Activated CD4-positive, alpha-beta memory T cell treated with anti-CD3 and anti-CD28 coated beads for 36 hours (primary cell): ENCODE measurements at places on chromosomes 7 and 10. TPM values are rescaled to one million over a fixed set of nuclear protein-coding genes. Genes with fewer than 3 reads are reported as not detected.

DNA sequence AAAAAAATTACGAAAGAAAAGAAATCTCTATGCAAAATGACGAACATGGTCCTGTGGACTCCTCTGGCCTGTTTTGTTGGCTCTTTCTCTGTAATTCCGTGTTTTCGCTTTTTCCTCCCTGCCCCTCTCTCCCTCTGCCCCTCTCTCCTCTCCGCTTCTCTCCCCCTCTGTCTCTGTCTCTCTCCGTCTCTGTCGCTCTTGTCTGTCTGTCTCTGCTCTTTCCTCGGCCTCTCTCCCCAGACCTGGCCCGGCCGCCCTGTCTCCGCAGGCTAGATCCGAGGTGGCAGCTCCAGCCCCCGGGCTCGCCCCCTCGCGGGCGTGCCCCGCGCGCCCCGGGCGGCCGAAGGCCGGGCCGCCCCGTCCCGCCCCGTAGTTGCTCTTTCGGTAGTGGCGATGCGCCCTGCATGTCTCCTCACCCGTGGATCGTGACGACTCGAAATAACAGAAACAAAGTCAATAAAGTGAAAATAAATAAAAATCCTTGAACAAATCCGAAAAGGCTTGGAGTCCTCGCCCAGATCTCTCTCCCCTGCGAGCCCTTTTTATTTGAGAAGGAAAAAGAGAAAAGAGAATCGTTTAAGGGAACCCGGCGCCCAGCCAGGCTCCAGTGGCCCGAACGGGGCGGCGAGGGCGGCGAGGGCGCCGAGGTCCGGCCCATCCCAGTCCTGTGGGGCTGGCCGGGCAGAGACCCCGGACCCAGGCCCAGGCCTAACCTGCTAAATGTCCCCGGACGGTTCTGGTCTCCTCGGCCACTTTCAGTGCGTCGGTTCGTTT lies 83.5 kb upstream of the SLF2 start:
- DNase-seq: no peak
- peak overlapping the region; percentile 67 for H3K4me3 ChIP-seq
- no peaks in the 10 kb centered on the region for H3K36me3 ChIP-seq
- peaks cover 21% of the 10 kb centered on the region for H3K4me1 ChIP-seq

- H3K4me3 ChIP-seq: no peak overlapping the region
- no peak overlapping the region for H3K27ac ChIP-seq
- no peaks in the 10 kb centered on the region for H3K36me3 ChIP-seq
- DNase-seq: no peak
- peaks cover 53% of the 10 kb centered on the region for H3K4me1 ChIP-seq
These were observed 124.6 kb downstream of the CCNY start for GRCh38 chr10:35460852-35461460.

- DNase-seq: peak; percentile 37
- H3K4me1 ChIP-seq: peaks cover 11% of the 10 kb centered on the region
- H3K27me3 ChIP-seq: peaks cover 34% of the 10 kb centered on the region
These were observed 3.7 kb downstream of the CFAP46 start for GRCh38 chr10:132938472-132939339.

DNA sequence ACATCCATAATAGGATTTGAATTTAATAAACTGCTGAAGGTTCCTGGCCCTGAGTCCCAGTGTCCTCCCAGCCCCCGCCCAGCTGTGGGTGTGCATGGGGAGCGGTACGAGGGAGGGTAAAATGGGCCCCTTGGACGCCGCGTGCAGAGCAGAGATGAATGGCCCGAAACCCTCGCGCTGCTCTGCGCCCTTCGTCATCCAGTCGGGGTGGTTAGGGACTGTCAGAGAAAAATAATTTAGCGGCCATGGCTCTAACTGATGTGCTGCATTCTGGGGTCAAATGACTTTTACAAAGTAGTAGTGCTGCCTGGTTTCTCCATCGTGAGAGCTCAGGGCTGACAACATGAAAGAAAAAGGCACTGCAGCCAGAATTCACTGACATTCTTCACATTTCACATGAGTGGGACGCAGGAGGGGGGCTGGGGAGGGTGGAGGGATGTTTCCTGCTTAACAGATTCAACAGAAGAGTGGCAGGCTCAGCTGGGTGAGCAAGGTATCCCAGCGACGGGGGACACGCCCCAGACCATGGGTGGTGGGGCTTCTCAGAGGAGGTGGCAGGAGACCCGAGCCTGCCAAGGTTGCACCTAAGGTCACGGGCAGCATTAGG lies 304.5 kb downstream of the WDR37 start:
- H3K27me3 ChIP-seq: peaks cover 12% of the 10 kb centered on the region
- peaks cover 15% of the 10 kb centered on the region for H3K4me1 ChIP-seq

- H3K27me3 ChIP-seq: no peaks in the 10 kb centered on the region
- no peaks in the 10 kb centered on the region for H3K36me3 ChIP-seq
- DNase-seq: no peak
- no peak overlapping the region for H3K27ac ChIP-seq
- H3K4me3 ChIP-seq: no peak overlapping the region
These were observed 202.2 kb downstream of the GFRA1 start for GRCh38 chr10:116070743-116071320.

DNA sequence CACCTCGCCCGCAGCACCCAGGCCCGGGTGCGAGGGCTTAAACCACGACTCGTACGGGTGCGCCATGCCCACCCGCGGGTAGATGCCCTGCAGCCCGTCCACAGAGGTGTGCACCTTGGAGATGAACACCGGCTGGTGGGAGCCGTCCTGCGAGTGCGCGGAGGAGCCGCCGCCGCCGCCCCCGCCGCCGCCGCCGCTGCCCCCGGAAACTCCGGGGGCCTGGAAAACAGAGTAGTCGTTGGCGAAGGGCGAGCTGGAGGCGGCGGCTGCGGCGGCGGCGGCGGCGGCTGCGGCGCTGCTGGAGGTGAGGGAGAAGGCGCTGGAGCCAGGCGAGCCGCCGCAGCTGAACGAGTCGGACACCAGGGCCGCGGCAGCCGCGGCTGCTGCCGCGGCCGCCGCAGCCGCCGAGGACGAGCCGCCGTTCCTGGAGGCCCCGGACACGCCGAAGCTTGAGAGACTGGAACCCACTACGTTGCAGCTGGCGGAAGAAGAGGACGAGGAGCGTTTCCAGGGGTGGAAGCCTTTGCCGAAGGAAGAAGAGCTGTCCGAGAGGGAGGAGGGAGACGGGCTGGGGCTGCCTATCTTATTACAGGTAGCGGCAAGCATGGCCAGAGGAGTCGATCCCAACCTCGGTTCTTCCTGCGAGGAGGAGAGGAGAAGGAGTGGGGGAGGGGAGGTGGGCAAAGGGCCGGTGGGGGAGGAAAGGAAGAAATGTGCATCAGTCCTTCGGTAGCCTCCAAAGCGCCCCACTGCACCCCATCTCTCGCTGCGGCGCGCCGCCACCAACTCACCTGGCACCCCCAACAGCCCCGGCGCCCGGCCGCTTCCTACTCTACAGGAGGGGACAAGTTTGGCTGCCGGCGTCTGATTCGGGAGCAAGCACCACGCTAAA lies 1.3 kb downstream of the SP8 start:
- H3K4me3 ChIP-seq: peak overlapping the region; percentile 60
- peaks cover 24% of the 10 kb centered on the region for H3K4me1 ChIP-seq
- H3K36me3 ChIP-seq: peaks cover 11% of the 10 kb centered on the region
- H3K27me3 ChIP-seq: peaks cover 69% of the 10 kb centered on the region

GRCh38 chr10:119301397-119301796 lies 94.0 kb downstream of the GRK5 start:
- no peaks in the 10 kb centered on the region for H3K36me3 ChIP-seq
- DNase-seq: peak; percentile 86
- peaks cover 74% of the 10 kb centered on the region for H3K4me1 ChIP-seq
- H3K4me3 ChIP-seq: peak overlapping the region; percentile 54
- no peaks in the 10 kb centered on the region for H3K27me3 ChIP-seq
- peak overlapping the region; percentile 97 for H3K27ac ChIP-seq

DNA sequence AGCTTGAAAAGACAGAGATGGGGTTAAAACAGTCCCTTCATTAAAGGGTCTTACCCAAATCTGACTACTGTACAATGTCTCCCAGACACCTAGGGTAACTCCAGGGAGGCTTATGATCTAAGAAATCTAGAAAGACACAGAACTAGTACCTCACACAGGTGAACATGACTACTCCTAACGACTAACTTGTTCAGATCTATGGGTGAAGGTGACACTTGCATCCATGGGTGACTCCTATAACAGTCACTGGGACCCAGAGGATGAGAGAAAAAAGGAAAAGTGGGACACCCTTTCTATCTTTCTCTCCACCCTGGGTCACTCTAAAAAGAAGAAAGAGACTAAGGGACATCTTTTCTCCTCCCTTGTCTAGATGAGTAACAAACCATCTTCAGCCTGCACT lies 19.2 kb downstream of the AKR1C8 start:
- H3K4me1 ChIP-seq: peaks cover 13% of the 10 kb centered on the region
- DNase-seq: no peak
- no peak overlapping the region for H3K27ac ChIP-seq

The TBXAS1 gene
- 4.8 TPM for total RNA-seq

The KIAA1549 gene
- total RNA-seq: 0.85 TPM
